Activated T-helper 1 cell treated with anti-CD3 and anti-CD28 coated beads, Interleukin-2, amount 50 U/mL, for 16 hours (primary cell): ENCODE measurements at places on chromosomes 3 and 15.

GRCh38 chr3:129598000-129598381 lies 8.5 kb downstream of the PLXND1 start:
- DNase-seq: no peak

DNA sequence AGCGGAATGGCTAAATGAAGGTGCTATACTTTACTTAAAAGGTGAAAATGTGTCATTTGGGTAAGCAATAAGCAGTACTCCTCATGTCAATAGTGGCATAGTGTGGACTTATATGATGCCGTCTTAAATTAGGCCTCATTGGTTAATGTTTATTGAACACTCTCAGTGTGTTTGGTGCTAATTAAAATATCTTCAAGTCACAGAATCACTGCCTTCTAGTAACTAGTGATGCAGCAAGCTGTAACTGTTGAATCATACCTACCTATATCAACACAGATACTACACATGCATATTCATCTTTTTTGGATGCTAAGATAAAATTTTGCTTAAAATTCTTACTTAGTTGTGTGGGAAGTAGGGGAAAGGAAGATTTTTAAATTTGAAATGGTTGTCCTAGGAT lies 30.7 kb downstream of the ARHGAP31 start:
- no peak for DNase-seq

DNA sequence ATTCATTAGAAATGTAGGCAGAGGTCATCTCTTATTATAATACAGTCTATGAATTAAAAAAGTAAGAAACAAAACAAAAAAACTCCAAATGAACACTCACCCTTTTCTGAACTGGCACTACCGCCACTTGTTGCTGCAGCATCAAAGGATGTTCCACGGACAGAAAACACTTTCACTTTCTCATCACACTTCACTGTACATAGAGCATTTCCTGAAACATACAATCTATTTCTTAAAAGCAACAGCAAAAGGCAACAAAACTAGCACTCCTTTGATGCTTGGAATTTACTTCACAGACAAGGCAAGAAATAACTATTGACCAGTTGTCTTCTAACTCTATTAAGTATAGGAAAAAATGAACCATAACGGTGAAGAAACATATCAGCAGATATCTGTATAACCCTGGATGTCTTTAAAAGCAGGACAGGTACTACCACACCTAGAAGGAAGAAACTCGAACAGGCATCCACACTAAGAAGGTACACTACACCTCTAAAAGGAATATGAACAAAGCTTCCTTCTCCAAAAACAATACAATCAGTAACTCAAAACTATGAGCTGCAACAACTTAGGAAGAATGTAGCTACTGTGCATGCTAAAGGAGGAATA lies 24.9 kb downstream of the ETFA start:
- no peak for DNase-seq

DNA sequence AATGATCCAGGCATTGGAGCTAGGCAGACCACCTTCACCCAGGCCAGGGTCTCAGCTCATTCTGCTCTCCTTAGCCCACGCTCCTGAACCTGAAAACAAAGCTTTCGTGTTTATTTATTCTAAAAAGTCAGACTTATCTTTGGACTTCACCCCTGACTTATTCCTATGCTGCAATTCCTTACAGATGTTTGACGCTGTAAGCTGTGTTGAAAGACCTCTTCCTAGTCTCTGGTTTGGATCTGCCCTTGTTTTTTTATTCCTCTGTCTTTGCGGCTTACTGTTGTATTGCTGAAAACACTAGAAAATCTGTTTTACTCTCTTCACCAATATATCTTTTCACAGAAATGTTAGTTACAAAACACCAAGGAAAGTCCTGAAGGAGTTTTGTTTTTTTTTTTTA lies 40.5 kb upstream of the LDHAL6B start:
- no peak for DNase-seq

- no peak for DNase-seq
Measured at GRCh38 chr3:103976931-103977339, 1389.8 kb upstream of the ALCAM start.
